ENCODE measurements at places on chromosomes 7 and 10.

DNA sequence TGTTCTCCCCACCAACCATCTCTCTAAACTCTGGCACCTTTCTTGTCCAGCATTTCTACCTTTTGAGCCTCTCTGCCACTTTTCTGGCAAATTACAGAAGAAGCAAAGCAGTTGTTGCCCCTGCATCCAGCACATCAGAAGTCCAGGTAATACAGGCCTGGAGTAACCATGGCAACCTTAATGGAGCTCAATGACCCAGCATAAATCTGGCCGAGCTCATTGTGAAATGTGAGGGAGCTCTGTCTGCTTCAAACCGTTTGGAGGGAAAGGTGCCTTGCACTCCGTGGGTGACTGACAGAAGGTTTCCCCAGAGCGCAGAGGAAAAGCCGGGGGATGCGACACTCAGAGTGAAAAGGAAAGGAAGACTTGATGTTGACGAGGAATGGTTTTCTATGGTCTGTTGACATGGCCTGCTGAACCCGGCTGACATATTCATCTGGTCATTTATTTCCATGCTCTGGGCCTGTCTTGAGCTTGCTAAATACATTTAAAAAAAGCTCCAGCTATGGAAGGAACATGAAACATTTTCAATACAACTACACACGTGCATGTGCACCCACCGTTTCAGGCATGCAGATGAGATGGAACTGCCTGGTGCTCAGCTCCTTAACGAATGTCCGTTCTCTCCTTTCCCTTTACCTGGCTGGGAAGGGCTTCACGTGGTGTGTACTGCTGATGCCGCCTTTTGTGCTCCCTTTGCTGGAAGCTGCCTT, 74.9 kb downstream of the ADRA2A start:
- DNase-seq = no peak

DNA sequence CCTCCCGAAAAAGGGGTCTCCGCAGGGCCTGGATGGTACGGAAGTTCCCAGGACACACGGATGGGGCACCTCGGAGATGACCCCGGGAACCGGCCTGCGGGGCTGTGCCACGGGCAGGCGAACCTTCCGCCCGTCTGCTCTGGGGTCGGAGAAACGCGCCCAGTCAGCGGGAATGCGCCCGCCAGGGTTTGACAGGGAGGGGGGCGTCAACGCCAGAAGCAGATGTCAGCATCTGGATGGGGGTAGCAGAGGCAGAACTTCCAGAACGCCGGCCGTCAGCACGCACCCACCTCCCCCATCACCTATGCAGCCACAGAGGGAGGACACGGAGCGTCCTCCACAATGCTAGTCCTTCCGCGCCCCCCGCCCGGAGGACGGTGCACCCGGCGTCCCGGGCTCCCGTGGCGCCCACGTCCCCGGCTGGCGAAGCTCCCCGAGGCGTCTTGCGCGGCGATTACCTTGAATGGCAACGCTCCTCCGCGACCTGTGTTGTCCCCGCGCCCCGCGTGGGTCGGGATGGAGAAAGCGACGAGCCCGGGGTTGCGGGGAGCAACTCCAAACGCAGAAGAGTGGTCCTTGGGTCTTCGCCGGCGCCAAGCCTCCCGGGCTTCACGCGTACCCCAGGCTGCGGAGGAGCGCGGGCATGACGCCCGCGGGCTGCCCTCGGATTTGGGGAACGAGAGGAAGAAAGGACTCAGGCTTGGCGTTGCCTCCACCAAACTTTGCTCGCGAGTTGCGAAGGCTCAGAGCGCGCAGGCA, 561 bp downstream of the FGFR2 start:
- DNase-seq = no peak

DNA sequence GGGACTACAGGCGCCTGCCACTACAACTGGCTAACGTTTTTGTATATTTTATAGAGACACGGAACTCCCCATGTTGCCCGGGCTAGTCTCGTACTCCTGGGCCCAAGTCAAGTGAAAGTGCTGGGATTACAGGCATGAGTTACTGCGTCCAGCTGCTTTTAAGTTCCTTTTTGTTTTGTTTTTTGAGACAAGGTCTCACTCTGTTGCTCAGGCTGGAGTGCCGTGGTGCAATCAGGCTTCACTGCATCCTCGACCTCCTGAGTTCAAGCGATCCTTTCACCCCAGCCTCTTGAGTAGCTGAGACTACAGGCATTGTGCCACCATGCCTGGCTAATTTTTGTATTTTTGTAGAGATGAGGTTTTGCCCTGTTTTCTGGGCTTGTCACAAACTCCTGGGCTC, 155.0 kb downstream of the GALNT17 start:
- DNase-seq = no peak

GRCh38 chr10:24462291-24462813, 253.4 kb downstream of the KIAA1217 start:
- no peak for DNase-seq

DNA sequence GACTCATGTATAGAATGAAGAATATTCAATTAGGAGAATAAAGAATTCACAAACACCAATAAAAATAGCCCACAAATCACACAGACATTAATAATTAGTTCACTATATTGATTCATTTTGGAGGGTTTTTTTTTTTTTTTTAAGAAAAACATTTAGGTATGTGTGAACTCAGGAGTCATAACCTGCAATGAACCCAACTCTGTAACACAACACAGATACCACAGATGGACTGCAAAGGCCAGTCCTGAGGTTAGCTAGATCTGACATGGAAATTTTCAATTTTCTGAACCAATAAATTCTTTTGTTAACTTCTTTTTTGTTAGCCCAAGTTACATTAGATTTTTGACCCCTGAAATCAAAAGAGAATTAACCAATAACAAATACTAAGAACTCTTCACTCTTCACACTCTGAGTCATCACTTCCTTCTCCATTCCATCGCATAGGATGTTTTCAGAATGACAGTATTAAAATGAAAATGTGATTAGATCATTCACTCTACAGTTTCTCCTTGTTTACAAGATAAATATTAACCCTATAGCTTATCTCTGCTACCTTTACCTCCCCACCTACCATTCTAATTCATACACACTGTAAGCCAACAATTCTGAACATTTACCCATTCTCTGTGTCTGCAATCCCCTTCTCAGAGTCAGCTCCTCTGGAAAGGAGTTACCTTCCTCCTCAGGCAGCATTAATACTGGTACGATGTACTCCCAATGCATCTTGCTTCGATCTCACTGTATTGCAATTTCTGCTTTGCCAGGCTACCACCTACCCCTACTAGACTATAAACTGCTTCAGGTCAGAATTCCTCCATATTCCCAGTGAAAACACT, 141.5 kb downstream of the LRRN3 start:
- DNase-seq = peak; percentile 65

- DNase-seq = no peak
Measured at GRCh38 chr7:44159824-44160630, 18.9 kb upstream of the MYL7 start.
